ENCODE measurements at places on chromosomes 11 and 22.

- no peak for DNase-seq
These were observed 255.7 kb downstream of the CTTN start for GRCh38 chr11:70654016-70654415.

DNA sequence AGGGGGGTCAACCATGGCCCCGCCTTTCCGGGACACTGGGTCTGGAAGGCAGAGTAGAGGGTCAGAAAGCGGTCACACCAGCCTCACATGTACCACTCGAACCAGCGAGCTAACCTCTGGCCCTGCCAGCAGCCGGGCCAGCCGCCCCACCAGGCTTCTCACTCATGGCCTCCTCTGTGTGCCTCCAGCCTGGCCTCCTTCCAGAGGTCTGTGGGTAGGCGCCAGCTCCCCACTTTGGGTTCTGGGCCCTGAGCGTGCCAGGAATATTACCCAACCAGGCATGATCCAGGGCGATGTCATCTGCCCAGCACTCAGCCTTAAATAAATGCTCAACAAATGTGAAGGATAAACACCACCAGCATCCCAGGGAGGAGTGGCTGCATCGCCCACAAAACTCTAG lies 5.8 kb downstream of the SCUBE1 start:
- no peak for DNase-seq

- DNase-seq, result no peak
These were observed 6.5 kb upstream of the SPON1 start for GRCh38 chr11:13955971-13956421.

DNA sequence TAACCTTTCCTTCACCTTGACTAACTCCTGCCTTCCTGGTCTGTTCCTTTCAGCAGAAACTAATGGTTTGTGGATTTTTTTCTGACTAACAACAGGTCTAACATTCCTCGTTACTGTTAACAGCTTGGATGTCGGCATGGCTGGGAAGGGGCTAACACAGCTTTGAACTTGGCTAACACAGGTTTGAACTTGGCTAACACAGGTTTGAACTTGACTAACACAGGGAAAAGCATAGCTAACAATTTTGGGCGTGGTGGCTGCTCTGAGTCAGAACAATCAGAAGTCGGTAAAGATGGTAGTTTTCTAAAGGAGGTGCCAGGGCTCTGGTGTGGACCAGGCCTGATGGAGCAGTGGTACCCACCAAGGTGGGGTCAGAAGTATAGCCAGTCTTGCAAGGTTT lies 16.1 kb downstream of the MIAT start:
- DNase-seq, result no peak

- DNase-seq, result no peak
These were observed 1.4 kb downstream of the FDX1 start for GRCh38 chr11:110431051-110431672.

DNA sequence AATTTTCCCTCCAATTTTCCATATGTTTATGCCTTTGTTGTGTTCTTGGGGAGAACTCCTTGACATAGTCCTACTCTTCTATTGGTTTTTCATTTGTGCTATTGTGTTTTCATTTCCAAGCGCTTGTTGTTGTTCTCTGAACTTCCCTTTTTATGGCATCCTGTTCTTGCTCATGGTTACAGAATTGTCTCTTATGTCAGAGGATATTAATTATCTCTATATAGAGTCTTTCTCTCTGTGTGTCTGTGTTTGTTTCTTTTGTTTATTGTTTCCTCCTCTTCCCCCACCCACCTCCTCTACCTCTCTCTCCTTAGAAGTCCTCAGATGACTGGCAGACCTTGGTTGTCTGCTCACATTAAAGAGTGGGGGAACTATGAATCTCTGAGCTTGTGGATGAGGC lies 69.9 kb downstream of the HORMAD2 start:
- no peak for DNase-seq

GRCh38 chr11:7559398-7560283 lies 45.8 kb downstream of the PPFIBP2 start:
- DNase-seq, result no peak

DNA sequence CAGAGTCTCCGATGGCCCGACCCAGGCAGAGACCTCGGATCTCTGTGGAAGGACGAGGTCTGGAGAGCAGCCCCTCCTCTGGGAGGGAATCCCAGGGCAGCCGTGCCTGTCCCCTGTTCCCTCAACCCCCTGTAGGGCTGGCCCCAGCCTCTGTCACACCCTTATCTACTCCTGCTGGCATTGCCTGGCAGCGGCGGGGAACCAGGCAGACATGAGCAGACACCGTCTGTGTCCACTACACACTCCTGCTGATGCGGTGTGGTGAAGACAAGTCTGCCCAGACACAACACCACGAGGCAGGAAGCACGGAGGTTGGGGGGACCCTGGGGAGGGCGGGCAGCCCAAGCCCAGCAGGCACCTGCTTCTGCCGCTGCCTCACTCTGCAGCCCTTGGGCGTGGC lies 52.5 kb upstream of the A4GALT start:
- DNase-seq, result no peak

Measured in stimulated activated CD8-positive, alpha-beta memory T cell treated with anti-CD3 and anti-CD28 coated beads, Interleukin-2, amount 100 ng/mL, for 1 hour (primary cell).